ENCODE measurements at places on chromosomes 2 and 18.

DNA sequence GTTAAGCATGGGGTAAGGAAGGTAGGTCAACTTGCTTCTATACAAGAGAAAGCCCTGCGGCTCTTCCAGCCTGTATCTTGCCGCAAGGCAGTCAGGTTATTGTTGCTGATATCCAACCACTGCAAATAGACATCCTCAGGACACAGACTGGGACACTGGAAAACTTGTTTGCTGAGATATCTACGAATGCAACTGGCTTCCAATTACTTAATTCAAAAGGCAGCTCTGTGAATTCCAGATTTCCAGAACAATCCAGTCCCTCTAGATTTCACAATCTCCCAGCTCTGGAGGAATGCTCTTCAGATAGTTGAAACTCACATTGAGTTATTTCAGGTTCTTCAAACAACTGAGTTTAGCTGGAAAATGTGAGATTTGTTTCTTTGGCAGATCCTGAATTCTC, 34.6 kb upstream of the SP9 start:
- DNase-seq = no peak

DNA sequence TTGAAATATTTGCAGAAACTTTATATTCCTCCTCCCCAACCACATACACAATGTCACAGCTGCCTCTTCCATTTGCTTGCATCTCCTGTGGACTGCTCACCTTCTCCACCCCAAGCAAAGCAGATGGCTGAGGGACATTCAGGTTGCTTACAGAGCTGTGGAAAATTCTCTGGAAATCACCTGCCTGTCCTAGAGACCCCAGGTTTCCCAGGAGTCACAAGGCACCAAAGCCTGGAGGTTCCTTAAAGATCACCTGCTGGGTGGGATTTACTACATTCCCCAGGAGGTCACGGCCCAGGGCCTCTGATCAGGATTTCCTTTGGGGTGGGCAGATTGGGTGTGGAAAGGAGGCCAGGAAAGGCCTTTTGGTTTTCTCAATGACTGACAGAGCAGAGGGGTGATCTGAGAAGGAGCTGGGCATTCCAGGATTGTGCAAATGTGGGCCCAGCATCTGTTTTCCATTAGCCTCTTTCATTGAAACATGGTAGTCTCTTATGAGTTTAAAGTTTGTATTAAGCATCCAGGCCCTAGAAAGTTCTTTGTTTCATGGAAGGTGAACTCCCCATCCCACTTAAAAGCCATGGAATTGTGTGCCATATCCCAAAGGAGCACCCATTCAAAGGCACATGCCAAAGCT, 410.7 kb upstream of the TNP1 start:
- DNase-seq = no peak

- DNase-seq = no peak
These were observed 25.6 kb downstream of the COBLL1 start for GRCh38 chr2:164816046-164816445.

- DNase-seq = no peak
These were observed 468.3 kb upstream of the RGPD4 start for GRCh38 chr2:107358362-107358761.

DNA sequence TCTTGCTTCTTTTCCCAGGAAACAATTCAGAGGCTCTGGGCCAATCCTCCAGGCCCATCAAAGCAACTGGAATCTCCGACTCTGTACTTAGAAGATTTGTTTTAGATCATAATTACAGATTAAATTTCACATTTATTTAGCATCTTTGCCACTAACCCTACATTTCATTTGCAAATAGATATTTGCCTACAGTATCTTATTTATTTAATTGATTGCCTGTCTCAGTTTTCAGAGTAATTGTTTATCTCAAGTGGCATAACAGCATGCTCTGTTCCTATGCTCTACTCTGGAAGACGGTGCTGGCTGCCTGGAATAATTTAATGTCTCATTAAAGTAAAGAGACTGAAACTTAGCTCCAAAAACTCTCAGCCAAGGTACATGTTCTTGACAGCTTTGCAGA, 213.4 kb downstream of the HNMT start:
- no peak for DNase-seq

DNA sequence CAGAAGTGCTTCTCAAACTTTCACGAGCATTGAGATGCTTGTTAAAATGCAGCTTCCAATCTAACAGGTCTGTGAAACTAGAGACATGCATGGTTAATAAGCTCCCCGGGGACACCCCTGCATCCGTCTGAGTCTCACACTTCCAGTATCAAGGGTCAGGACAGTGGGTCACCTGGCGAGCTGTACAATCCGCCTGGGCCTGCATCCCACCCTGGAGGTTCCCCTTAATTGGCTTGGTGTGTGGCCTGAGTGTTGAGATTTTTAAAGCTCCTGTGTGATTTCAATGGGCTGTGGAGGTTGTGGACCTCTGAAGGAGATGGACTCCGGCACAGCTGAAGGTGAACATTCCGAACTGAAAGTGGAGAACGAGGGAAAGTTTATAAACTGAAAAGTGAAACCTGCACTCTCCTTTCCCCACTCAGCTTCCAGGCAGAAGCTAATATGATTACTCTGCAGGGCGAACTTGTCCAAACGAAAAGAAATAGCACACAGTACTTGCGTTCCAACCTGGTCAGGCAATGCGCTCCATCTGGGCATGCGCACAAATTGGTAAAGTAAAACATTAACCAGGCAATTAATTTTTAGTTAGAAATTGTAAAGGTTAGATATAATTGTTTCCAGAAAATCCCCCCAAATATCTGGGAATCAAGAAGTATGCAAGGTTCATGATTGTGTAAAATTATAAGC, 191.7 kb upstream of the ALKAL2 start:
- DNase-seq = no peak

- no peak for DNase-seq
These were observed 259.5 kb downstream of the SP3 start for GRCh38 chr2:173705656-173706055.

GRCh38 chr2:175293195-175293594, 111.7 kb upstream of the ATP5MC3 start:
- DNase-seq = no peak

DNA sequence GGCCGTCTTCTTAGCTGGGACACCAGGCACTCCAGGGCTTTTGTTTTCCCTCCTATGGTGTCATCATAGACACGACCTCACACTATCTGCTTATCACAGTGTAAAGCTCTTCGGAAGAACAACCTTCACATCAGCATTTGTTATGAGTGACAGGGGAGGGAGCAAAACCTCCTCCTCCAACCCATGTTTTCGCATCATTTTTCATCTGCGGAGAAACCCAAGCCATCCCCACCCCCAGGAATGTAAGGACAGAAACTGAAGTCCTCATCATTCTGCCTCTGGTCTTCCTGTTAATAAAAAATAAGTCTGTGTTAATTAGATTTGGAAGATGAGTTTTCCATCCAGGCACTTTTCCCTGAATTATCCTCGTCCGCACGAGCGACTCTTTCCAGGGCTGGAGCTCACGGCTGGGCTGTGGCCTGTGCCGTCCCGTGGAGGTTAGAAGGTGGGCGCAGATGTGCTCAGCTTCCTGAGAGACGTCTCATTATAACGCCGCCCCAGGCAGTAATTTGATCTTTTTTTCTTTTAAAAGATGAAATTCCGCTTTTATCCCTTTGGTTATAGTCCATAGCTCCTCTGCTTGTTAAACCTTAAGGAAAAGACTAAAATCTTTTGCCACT, 101.6 kb upstream of the TMEM18 start:
- DNase-seq = no peak

DNA sequence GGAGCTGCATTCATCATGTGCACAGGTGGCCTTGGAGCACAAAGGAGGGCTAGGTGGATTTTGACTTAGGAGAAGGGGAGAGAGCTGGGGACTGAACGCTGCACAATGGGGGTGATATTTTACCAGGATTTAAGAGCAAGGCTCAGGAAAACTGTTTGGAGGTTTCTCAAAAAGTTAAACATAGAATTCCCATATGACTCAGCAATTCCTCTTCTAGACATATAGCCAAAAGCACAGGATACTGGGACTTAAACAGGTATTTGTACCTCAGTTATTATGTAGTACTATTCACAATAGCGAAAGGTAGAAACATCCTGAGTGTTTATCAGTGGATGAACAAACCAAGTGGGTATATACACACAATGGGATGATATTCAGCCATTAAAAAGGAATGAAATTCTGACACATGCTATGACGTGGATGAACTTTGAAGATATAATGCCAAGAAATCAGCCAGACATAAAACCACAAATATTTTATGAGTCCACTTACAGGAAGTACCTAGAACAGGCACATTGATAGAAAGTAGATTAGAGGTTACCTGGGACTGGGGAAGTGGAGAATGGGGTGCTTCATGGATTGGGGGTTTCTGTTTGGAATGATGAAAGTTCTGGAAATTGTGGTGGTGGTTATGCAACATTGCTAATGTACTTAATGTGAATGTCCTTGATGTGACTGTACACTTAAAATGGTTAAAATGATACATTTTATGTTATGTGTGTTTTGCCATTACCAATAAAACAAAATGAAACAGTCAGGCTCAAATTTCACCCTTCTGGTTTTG, 216.9 kb downstream of the HAUS1 start:
- peak; percentile 41 for DNase-seq

DNA sequence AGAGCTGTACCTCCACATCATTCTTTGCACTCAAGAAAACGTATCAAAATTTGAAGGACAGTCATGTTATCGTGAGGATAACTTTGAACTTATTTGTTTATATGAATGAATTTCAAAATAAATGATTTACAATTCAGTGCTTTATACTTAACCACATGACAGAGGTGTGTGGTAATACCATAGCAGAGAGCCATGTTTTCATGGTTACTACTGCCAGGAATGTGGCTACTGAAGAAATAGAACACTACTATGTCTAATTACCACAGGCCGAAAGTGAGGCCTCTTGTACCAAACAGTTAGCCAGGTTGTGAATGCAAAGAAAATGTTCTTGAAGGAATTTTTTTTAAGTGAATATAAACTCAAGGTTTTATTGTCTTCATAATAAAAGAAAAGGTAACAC, 49.2 kb downstream of the AAK1 start:
- DNase-seq = no peak

GRCh38 chr18:49819823-49820671, 6.7 kb upstream of the ACAA2 start:
- DNase-seq = no peak

- DNase-seq = no peak
These were observed 1.7 kb downstream of the MRPS9 start for GRCh38 chr2:105039559-105039958.

DNA sequence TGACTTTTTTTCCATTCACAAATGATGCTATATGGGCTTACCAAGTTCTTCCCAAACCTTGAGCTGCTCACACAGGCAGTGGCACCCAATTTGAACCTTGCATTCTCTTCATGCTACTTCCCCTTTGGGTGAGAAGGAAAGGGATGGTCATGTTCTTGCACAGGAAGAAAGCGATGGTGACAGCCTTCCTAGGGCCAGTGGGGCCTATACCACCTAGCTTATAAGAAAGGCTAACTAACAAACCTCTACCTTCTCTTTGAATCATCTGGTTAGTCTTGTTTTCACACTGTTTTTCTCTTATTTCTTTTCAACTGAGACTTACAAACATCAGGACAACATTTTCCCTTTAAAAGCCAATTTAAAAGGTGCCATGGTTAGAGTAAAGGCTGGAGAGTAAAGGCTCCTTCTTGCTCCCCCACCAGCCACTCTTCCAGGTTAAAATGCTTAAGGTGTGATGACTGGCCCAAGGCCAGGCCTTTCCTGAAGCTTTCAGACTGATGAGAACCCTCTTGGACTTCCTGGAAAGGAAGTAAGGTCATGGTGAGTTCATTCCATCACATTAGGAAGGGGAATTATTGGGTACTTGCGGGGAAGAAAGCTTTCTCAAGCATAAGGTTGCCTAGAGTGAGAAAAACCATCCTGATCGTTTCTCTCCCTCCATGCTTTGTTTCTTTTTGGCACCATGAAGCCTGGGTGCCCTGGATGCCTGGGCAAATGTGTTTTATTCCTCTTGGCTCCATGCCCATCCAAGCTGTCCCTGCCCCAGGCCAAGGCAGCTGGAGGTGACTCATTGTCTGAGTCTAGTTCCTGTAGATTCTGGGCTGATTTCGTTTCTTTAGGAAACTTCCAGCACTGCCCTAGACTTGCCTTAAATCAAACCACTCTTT, 41.4 kb upstream of the ITGB6 start:
- peak; percentile 71 for DNase-seq

GRCh38 chr2:128684523-128684922, 365.9 kb upstream of the HS6ST1 start:
- no peak for DNase-seq

- DNase-seq = no peak
These were observed 43.3 kb upstream of the AAK1 start for GRCh38 chr2:69686813-69687212.

GRCh38 chr2:232971744-232972143, 41.3 kb downstream of the NGEF start:
- DNase-seq = no peak

- no peak for DNase-seq
These were observed 59.0 kb upstream of the UPP2 start for GRCh38 chr2:158042666-158043065.

- no peak for DNase-seq
These were observed 74.7 kb downstream of the EXOC6B start for GRCh38 chr2:72750977-72751639.

GRCh38 chr2:85444629-85445172, 26.2 kb downstream of the SH2D6 start:
- DNase-seq = no peak

- no peak for DNase-seq
These were observed 819 bp upstream of the SERPINE2 start for GRCh38 chr2:224039770-224040440.

DNA sequence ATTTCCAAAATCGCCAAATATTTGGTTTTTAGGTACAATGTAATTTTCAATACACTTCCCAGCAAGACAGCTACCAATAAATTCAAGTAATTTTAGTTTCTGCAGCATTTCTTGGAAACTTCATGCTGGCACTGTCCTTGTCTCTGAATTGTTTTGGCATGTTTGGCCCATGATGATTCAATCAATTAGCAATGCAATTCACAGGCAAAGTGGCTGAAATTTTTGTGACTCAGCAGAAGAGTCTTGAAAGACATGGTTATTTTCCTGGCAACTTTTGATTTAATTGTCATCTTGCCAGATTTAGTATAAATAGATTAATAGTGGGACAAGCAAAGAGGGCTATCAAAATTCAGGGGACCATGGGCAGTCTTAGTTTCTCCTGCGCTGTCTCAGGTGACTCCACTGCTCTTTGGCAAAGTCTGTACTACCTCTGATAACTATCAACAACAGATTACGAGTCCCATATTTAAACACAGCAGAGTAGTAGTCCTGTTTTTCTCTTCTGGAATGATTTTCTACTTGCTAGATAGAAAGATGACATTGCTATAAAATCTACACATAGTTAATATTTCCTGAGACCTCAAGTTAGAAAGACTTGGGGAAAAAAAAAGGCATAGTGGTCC, 88.9 kb upstream of the CYP26B1 start:
- peak; percentile 48 for DNase-seq

DNA sequence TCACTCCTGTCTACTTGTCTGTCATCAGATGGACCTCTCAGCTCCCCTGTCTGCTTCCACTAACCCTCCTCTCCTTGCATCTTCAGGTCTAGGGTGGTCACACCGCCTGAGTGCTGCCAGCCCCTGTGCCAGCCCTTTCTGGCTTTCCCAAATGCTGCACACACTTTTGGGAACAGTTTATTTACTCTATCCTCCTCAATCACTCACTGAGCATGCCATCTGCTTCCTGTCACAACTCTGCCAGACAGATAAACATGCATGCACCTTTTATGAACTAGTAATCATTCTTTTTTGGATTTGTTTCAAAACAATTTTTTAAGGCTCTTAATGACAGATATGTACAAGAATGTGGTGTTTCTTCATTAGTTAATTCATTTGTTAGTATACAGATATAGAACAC, 56.3 kb upstream of the CCDC195 start:
- no peak for DNase-seq
